ENCODE measurements at places on chromosomes 1 and 21.

GRCh38 chr1:232969799-232970198, 19.4 kb downstream of the NTPCR start:
- DNase-seq, result no peak

- no peak for DNase-seq
These were observed at the start of gene TMEM52 for GRCh38 chr1:1918901-1919303. Gene TMEM52, minus strand, starts transcription at chr1:1919279. Its CDS starts 14 bp downstream, at chr1:1919265.

GRCh38 chr1:64934115-64934877, 32.1 kb downstream of the JAK1 start:
- no peak for DNase-seq

GRCh38 chr1:56229186-56229585, 350.2 kb downstream of the PLPP3 start:
- no peak for DNase-seq

GRCh38 chr1:232557502-232558191, 72.3 kb downstream of the SIPA1L2 start:
- no peak for DNase-seq

- DNase-seq, result no peak
These were observed 42.0 kb downstream of the GNG12 start for GRCh38 chr1:67791261-67791660.

DNA sequence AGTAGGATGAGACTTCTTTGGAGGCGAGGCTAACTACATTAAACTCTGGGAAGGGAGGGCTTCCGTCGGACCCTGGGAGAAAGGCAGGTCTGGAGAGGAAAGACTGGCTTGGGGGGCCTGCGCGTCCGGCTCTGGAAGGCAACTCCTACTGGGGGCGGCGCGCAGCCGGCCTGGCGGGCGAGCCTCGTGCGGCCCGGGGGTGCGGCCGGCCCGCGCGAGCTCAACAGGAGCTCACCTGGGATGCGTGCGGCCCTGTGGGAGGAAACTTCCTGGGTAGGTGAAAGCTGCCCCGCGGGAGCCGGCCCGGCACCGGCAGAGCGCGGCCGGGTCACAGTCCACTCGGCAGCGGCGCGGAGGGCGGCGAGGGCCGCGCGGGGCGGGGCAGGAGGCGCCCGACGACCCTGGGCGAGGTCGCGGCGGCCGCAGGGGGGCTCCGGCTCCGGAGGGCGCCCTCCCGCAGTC, 449 bp downstream of the EPS15 start:
- DNase-seq, result no peak

- DNase-seq, result no peak
These were observed 272.2 kb downstream of the VAV3 start for GRCh38 chr1:107692580-107693345.

DNA sequence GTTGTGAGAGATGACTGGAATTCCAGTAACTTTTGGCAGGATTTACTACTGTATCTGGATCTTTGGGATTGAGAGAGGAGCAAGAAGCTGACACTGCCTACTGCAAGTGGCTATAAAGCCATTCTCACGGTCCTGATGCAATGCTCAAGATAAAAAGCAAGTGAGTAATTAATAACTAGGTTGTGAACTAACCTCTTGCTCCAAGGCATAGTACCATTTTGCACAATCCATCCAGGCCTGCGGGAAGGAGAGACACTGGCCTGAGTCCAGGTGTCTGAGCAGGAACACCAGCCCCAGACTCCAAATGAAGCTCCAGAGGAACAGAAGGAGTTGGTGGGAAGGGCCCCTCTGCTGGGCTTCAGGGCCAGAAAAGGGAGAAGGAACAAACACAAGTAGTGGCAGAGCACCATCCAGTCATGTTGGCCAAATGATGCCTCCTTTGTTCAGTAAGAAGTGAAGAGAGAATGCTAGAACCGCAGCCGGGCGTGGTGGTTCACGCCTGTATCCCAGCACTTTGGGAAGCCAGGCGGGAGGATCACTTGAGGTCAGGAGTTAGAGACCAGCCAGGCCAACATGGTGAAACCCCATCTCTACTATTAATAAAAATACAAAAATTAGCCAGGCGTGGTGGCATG, 9.9 kb upstream of the SLC45A3 start:
- DNase-seq, result no peak

GRCh38 chr1:62621907-62622306, 24.6 kb downstream of the ANGPTL3 start:
- DNase-seq, result no peak

GRCh38 chr21:28089599-28090441, 902.9 kb downstream of the LTN1 start:
- DNase-seq, result no peak

DNA sequence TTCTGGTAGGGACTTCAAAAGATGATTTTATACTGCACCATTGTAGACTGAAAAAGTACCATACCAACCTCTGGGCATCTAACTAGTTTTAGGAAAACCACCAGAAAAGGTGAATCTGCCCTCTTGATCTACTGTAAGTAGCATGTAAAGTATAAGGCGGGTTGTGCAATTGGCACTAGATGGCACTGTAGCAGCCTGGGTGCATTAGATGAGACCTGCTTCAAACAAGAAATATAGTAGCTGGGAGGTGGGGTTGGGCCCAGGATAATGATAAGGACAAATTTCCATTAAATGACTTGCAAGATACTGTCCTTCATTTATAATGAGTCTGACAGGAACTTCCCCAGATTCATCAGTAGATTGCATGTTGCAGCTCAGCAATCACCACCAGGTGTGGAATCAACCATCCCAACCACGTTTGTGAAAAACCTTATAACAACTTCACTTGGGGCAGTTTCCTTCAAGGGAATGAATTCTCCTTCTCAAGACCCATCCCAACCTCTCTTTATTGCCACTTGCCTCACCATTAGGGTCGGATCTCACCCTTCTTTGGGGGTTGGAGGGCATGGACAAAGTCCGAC, 37.3 kb upstream of the IL10 start:
- no peak for DNase-seq

DNA sequence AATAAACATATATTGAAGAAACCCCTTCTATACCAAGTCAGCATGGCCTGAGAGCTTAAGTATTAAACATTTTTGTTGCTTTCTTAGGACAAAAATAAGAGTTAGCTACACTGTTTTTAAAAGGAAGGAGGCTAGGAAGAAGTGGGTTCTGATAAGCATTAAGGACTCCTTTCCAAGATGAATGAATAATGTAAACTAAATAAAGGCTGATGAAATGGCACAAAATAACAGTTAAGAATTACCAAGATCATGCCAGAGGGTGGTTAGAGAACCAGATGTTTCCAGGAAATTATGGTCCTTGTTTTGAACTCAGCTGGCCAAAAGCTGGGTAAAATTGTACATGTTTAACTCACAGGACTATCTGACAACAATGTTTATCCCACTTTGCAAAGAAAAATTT, 114.1 kb upstream of the ETS2 start:
- no peak for DNase-seq

- no peak for DNase-seq
These were observed 762.5 kb upstream of the TPTE start for GRCh38 chr21:9758888-9759287.

All from stimulated activated CD8-positive, alpha-beta memory T cell treated with anti-CD3 and anti-CD28 coated beads, Interleukin-4, amount 100 ng/mL, for 1 hour (primary cell).